Vagina (tissue), 2 donors: ENCODE measurements at places on chromosomes 11 and 22.

DNA sequence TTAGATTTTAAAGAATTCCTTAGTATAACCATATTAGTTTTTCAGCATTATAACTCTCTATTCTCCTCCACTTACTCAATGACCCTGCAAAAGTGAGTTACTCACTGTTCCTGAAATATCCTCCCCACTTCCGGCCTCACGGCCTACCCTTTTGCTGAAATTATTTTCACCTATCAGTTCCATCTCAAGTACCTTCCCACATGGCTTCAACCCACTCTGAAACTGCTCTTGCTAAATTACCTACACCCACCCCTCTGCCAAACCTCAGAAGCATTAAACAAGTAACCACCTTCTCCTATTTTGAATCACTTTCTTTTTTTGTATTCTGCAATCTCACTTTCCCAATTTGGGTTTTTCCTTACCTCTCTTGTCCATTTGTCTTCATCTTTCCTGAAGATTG is 37.7 kb downstream of the OR5P2 start:
- no peak for DNase-seq
- H3K36me3 ChIP-seq, result no peaks in the 10 kb centered on the region
- H3K4me1 ChIP-seq, result no peaks in the 10 kb centered on the region
- no peak overlapping the region for H3K27ac ChIP-seq

DNA sequence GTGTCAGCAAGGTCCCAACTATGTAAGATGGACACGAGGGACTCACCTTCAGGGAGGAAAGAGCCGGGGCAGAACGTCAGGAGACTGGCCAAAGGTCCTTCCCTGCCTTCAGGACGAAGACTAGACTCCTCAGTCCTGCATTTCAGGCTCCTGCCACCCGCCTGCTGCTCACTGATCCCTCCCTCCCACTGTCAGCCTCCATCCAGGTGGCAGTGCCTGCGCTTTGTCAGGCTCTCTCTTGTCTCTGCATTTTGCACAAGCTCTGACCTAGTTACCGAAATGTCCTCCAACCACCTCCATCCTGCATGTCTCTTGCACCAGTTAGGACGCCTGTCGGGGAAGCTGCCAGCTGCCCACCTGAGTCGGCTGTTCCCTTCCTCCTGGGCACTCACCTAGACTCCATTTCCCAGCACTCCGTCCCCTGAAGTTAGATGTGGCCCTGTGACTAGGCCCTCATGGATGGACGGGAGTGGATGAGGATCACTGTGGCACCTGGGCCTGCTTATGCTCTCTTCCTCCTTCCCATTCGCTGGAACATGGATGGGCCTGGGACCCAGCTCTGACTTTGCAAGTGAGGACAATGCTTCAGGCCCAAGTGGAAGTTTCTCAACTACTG is 8.0 kb downstream of the B3GNT6 start:
- H3K36me3 ChIP-seq, result no peaks in the 10 kb centered on the region
- no peak overlapping the region for H3K27ac ChIP-seq
- no peaks in the 10 kb centered on the region for H3K27me3 ChIP-seq
- DNase-seq, result no peak
- H3K4me1 ChIP-seq, result peaks cover 20% of the 10 kb centered on the region

DNA sequence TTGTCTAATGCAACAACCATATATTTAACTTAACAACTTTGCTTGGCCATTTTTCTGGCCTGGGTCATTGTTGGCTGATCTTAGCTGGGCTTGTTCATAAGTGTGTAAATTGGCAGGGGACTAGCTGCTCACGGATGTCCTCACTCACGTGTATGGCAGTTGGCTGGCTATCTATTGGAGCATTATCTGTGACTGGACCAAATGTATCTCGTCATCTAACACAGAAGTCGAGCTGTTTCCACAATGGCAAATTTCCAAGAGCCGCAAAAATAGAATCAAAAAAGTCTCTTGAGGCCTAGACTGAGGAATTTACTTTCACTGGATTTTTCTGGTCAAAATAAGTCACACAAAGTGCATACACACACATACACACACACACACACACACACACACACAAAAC is 893.3 kb downstream of the FAM181B start:
- no peaks in the 10 kb centered on the region for H3K36me3 ChIP-seq
- no peak for DNase-seq
- H3K4me1 ChIP-seq, result no peaks in the 10 kb centered on the region
- no peak overlapping the region for H3K27ac ChIP-seq
- H3K27me3 ChIP-seq, result no peaks in the 10 kb centered on the region
- H3K4me3 ChIP-seq, result no peak overlapping the region

- H3K27ac ChIP-seq, result no peak overlapping the region
- no peaks in the 10 kb centered on the region for H3K27me3 ChIP-seq
- DNase-seq, result no peak
- H3K4me3 ChIP-seq, result no peak overlapping the region
Measured at GRCh38 chr22:48627203-48627602, 1200.5 kb downstream of the BRD1 start.

DNA sequence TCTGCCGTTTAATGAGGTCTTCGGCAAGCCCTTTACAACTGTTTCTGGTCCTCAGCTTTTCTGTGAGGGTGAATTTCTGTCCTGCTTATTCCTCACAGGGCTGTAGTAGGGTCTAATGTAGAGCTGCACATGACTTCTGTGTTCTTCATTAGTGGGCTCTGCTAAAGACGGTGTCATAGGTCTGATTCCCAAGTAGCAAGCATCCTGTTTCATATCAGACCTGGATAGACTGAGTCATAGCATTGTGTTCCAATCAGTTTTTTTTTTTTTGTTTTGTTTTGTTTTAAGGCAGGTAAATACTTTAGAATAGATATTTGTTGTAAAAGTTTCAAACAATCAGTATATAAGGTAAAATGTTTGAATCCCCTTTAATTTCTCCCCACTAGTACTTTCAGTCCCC is 35.4 kb downstream of the BIRC2 start:
- H3K4me1 ChIP-seq, result no peaks in the 10 kb centered on the region
- H3K27me3 ChIP-seq, result no peaks in the 10 kb centered on the region
- no peak for DNase-seq
